Heart left ventricle (tissue), 16 donors: ENCODE measurements at places on chromosomes 3 and 15. TPM values are rescaled to one million over a fixed set of nuclear protein-coding genes. Genes with fewer than 3 reads are reported as not detected.

GRCh38 chr3:133535971-133536881 is 37.3 kb upstream of the CDV3 start:
- no peaks in the 10 kb centered on the region for H3K27me3 ChIP-seq
- no peaks in the 10 kb centered on the region for H3K4me1 ChIP-seq
- no peak for DNase-seq
- no peak overlapping the region for H3K27ac ChIP-seq
- H3K36me3 ChIP-seq = no peaks in the 10 kb centered on the region

- H3K27ac ChIP-seq = no peak overlapping the region
- H3K36me3 ChIP-seq = no peaks in the 10 kb centered on the region
- H3K4me1 ChIP-seq = no peaks in the 10 kb centered on the region
- DNase-seq = no peak
Measured at GRCh38 chr3:180329187-180329586, 272.8 kb upstream of the TTC14 start.

DNA sequence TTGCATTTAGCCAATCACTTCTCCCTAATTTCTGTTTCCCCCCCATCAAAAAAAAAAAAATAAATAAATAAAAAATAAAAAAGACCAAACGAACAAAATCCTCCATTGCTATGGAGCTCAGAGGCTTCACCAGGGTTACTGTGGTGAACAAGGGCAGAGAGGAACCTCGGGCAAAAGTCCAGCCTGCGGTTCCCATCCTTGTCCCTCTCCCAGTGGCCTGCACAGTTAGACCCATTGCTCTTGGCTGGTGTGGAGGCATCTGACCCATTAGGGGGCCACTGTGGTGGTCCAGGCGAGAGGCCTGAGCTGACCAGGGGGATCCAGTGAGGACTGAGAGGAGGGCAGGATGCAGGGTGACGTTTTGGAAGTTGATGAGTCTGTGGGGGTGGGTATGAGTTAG is 18.8 kb downstream of the CORO2B start:
- DNase-seq = no peak
- peaks cover 49% of the 10 kb centered on the region for H3K4me1 ChIP-seq
- no peaks in the 10 kb centered on the region for H3K27me3 ChIP-seq
- no peak overlapping the region for H3K4me3 ChIP-seq
- no peaks in the 10 kb centered on the region for H3K36me3 ChIP-seq

RHCG gene
- total RNA-seq = 0.86 TPM
